Transverse colon (tissue), 4 donors: ENCODE measurements at places on chromosomes 3 and 15. TPM values are rescaled to one million over a fixed set of nuclear protein-coding genes. Genes with fewer than 3 reads are reported as not detected.

DNA sequence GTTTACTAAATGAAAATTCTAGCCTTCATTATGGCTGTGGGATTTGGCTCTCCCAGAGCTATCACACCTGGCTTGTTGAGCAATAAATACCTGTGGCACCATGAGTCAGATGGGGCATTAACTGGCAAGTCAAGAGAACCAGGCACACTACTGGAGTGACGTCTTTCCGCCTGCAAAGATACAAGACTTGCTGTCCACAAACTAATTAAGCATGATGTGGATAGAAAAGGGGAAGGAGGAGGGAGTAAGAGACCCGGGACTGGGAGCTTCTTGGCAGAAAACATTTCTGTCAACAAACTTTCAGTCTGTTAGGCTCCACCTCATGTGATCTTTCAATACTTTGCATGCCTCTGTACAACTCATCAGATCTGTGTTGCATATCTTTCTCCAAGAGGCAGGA, 56.5 kb downstream of the CLDN1 start:
- peak; percentile 50 for DNase-seq

DNA sequence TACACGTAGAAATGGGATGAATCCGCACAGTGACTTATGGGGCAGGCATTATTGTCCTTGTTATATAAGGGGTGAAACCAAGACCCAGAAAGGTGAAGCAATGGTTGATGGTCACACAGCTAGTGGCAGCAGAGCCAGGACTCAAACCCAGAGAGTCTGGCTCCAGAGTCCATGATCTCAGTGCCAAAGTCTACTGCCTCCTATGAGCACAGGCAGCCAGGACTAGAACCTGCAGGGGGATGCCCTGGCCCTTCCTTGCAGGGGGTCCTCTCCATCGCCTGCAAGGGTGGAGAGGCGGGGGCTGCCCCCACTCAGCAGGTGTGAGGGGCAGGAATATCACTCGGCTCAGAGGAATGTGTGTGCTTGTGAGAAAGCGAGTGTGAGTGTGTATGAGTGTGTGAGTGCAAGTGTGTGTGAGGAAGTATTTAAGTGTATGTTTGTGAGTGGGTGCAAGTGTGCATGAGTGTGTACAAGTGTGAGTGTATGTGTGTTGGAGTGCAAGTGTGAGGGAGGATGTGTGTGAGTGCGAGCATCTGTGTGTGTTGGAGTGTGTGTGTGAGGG, 44.7 kb downstream of the UMPS start:
- no peak for DNase-seq

Gene TGM4
- not detected for total RNA-seq

Gene DMXL2
- total RNA-seq: 48.6 TPM

Gene THBS1
- 347 TPM for total RNA-seq
